ENCODE measurements at places on chromosomes 6 and 20.
A peak's percentile ranks its signal among the peaks of the same experiment; 100 is the strongest.

- no peak for DNase-seq
Measured at GRCh38 chr20:44807051-44807683, 3.2 kb downstream of the RIMS4 start.

DNA sequence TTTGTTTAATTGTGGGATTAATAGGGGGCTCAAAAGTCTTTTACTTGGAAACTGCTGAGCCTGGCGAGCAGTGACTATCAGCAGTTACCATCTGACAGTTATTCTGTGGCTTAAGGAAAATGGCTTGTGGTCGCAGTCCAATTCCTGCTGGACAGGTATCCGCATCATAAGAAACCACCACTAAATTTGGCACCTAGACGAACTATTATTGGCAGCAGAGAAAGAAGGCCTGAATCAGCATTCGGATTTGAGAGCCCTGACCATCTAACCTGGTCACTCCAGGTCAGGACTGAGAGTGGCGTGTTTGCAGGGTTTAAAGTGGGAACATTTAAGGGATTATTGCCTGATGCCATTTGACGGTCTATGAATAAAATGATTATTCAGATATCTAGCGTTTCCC is 146.4 kb downstream of the RPS12 start:
- no peak for DNase-seq

DNA sequence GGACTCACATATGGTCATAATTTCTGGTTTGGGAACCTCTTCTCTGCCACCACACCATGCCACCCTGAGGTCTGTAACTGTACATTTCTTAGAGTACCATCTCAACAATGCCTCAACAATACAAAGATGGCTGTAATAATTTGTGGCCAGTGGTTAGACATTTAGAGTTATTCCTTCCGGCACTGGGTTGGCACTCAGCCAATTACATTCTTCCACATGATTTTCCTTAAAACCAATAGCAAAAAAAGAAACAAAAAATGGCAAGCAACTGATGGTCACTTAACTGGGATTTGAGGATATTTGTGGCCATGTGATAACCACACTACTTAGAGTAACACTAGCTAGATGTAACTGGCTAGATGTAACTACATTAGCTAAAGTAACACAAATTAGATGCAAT is 79.9 kb downstream of the SEL1L2 start:
- no peak for DNase-seq

DNA sequence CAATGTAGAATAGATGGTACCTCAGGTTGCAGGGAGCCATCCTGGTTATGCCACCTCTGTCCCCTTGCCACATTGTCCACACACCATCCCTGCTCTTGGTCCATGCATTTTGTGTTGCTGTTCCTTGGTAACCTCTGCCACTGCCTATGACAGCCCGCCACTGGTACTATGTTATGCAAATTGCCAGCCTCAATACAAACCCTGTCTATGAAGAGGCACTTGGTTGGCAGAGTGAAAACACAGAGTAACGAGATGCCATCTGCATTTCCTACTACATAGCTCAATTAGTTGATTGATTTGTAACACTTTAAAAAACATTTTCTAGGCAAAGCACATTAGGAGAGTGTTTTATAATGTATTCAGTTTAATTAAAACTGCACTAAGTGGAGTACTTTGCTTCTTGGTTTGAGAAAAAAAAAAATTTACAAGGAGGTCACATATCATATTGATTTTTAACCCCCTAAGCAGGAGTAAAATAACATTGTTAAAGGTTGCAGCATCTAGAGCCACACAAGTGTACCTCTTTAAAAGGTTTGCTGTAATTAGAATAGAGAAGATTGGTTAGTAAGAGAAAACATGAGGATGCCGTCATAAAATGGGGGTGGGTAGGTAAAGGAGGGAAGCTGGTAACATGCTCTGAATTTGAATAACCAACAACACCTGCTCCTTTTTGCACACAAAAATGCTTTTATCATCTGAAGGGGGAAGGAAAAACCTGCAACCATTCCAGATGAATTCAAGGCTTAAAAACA is 817.1 kb downstream of the KIF16B start:
- no peak for DNase-seq

DNA sequence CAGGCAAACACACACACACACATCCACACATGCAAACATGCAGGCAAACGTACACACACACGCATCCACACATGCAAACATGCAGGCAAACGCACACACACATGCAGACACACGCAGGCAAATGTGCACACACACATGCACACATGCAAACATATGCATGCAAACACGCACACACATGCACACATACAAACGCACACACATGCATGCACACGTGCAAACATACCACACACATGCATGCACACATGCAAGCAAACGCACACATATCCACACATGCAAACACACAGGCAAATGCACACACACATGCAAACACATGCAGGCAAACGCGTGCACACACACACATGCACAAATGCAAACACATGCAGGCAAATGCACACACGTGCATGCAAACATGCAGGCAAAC is 46.9 kb upstream of the RIN2 start:
- DNase-seq: no peak

GRCh38 chr6:159380114-159380513 is 210.9 kb downstream of the FNDC1 start:
- no peak for DNase-seq

- DNase-seq: peak; percentile 35
Measured at GRCh38 chr20:58852543-58853271, at the start of gene GNAS. GNAS (plus strand) TSS chr20:58852716.

- no peak for DNase-seq
Measured at GRCh38 chr6:135089901-135090300, 35.3 kb upstream of the HBS1L start.

- DNase-seq: no peak
Measured at GRCh38 chr6:22145823-22146677, 150.8 kb downstream of the PRL start.

DNA sequence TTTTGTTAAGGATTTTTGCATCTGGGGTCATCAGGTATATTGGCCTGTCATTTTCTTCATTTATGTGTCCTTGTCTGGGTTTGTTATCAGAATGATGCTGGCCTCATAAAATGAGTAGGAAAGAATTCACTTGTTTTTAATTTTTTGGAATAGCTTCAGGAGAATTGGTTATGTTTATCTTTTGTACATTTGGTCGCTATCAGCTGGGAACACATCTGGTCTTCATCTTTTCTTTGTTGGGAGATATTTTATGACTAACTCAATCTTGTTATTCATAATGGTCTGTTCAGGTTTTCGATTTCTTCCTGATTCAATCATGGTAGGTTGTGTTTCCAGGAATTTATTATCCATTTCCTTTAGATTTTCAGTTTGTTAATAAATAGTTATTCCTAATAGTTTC is 207.5 kb upstream of the ASCC3 start:
- DNase-seq: no peak

- no peak for DNase-seq
Measured at GRCh38 chr6:105744815-105745214, 341.3 kb upstream of the PRDM1 start.

- no peak for DNase-seq
Measured at GRCh38 chr6:110728501-110728900, 86.8 kb downstream of the CDK19 start.

DNA sequence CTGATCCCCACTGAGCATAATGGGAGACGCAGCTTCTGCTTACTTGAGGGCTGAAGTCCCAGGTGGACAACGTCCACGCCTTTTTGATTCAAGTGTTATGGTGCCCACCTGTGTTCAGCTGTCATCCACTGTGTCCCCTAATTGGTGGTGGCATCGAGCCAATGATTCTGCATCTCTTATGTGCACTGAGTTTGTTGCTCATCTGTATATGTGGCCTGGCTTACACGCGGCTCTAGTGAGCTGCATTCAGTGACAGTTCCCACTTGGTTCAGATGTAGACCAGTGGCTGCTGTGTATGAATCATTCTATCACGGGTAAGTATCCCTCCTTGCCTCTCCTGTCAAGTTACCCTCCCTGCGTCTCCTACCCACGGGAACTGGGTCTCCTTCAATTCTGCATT is 131.2 kb upstream of the CLDN20 start:
- no peak for DNase-seq

GRCh38 chr20:17884307-17885003 is 84.1 kb downstream of the SNX5 start:
- no peak for DNase-seq

DNA sequence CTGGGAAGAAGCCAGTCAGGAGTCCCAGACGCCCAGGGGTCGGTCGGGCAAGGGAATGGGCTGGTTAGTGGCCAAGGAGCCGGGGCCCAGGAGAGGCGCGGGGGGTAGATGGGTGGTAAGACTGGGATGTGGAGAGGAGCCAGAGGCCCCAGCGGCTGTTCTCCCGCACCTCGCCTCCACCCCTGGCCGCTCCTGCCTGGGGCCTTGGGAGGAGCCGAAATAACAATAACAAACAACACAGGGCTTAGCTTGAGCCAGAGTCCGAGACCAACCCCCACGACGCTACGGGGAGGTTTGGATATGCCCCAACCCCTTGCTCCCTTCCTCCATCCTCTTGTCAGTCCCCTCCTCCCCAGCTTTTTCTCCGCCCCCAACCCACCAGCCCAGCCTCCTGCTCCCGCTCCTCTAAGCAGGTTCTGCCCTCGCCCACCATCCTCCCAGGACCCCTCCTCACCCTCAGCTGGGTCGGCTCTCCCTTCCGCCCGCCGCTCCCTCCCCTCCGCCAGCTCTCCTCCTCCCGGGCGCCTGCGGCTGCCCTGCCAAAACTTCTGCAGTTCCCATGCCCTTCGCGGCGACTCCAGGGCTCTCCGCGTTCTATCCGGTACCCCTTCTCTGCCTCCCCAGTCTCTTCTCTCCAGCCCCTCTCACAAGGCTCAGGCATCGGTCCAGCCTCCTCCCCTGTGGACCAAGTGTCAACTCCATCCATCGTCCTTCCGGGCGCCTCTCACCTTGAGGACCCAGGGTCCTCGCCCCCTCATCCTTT is 1.1 kb downstream of the RNF39 start:
- DNase-seq: no peak

DNA sequence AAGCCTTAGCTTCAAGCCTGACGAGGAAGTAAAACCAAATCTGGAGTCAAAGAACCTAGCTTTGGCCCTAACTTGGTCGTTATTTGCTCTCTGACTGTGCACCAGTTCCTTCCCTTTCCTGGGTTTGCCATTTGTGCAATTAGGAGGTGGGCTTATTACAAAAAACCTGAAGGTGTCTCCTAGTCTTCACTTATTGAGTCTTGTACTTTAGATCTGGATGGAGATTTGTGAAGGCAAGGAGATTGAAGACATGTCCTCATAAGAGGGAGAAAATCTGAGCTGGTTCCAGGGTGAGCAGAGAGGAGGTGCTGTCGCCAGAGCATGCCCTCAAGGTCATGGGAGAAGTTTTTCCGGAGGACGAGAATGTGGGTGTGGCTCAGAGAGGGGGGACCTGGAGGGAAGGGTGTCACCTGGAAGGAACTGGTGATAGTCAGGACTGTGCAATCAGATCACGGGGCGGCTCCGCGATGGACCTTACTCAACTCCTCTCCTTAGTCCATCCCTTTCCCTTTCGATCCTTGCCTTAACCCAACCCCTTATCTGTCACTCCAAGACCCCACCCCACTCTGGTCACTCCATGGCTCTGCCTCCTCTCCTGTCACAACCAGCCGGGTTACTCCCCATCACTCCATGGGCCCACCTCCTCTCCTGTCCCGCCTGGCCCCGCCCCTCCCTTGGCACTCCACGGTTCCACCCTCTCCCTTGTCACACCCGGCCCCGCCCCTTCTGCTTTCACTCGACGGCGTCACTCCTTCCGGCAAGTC is 588 bp upstream of the ACSS2 start:
- no peak for DNase-seq

- no peak for DNase-seq
Measured at GRCh38 chr6:74087899-74088298, 391.9 kb downstream of the CD109 start.

- DNase-seq: no peak
Measured at GRCh38 chr6:79600812-79601609, 30.1 kb upstream of the SH3BGRL2 start.

GRCh38 chr6:37685261-37685660 is 12.4 kb downstream of the MDGA1 start:
- no peak for DNase-seq

- DNase-seq: no peak
Measured at GRCh38 chr6:154187203-154187602, 148.2 kb downstream of the OPRM1 start.

DNA sequence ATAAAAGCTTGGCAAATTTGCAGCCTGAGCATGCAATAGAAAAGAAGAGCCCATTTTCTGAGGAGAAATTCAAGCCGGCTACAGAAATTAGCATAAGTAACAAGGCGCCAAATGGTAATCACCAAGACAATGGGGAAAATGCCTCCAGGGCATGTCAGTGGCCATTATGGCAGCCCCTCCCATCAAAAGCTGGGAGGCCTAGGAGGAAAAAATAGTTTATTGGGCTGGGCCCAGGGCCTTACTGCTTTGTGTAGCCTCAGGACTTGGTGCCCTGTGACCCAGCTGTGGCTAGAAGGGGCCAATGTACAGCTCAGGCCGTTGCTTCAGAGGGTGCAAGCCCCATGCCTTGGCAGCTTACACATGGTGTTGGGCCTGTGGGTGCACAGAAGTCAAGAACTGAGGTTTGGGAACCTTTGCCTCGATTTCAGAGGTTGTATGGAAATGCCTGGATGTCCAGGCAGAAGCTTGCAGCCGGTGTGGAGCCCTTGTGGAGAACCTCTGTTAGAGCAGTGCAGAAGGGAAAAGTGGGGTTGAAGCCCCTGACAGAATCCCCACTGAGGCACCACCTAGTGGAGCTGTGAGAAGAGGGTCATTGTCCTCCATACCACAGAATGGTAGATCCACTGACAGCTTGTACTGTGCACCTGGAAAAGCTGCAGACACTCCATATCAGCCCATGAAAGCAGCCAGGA is 328.5 kb upstream of the MAP3K7 start:
- DNase-seq: no peak

GRCh38 chr6:116365743-116366142 is 5.0 kb upstream of the DSE start:
- no peak for DNase-seq

GRCh38 chr6:116390581-116390980 is 19.8 kb downstream of the DSE start:
- no peak for DNase-seq

DNA sequence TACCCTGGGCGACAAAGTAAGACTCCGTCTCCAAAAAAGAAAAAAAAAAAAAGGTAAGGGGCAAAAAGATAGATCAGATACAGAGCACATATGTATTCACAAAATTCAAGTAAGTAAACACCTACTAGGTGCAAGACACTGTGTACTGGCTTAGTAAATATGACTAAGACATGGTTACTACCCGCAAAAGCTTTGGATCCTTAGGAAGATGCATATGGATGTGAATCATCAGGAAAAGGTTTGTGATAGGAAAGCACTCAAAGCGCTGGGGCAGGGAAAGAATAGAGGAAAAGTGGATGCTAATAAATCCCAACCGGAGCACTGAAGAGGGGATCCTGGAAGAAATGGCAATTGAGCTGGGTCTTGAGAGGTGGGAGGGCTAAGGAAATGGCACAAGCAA is 118.8 kb upstream of the FAM184A start:
- no peak for DNase-seq

DNA sequence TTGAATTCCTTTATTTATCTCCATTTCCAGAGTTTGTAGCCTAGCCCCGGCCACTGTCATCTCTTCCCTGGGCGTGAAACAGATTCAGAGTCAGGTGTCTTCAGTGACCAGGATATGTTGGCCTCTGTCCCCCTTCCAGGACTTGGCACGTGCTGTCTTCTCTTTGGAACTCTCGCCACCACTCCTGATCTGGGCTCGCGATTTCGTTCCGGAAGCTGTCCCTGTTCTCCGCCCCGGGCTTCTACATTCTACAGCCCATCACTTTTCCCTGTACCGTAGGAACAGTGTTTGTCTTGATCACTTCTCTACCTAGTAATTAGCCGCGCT is 739 bp downstream of the GSS start:
- no peak for DNase-seq

GRCh38 chr6:15430186-15430585 is 184.3 kb downstream of the JARID2 start:
- DNase-seq: no peak

GRCh38 chr6:24929242-24929641 is 6.5 kb downstream of the RIPOR2 start:
- DNase-seq: no peak

Data from effector CD4-positive, alpha-beta T cell (primary cell).